ENCODE measurements at places on chromosomes 4 and X.
A peak's percentile ranks its signal among the peaks of the same experiment; 100 is the strongest.

DNA sequence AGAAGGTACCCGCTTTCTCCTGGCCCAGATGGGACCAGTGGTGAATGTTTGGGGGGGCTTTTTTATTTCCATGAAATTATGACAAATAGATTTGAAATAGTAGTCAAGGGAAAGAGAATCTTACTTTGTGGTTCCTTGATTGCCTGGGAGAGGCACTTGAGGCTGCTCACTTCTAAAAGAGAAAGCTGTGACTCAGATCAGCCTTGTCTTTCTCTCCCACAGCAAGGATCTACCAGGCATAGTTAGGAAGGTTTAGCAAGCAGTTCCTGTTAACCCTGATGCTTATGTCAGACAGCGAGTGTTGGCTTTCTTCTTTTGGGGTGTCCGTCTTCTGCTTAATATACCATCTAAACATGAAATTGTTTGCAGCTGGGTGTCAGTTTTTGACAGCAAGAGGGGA lies 114.5 kb downstream of the TSPAN7 start:
- DNase-seq: no peak

DNA sequence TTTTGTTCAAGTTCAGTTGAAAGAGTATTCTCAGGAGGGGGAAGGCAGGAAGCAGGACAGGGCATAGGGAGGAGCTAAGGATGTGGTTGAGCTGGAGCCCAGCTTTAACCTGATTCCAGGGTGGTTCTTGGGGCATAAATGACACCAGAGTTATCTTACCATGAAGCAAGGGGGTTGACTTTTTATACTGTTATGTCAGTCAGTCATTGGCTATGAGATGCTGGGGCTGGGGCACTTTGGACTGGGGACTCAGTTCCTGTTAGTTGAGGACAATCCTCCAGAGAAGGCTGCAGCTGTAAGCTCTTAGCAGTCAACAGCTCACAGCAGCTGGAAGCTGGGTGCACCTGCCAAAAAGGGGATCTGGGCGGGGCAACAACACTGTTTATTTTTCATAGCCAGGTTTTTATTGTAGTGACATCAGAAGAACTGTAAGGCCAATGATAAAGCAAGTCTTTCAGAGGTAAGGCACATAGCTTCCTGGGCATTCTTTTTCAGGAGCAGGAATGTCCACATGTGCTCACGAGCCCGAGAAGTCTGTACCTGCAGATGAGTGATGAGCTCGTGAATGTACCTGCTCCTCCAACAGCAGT lies 78.5 kb downstream of the MID1IP1 start:
- DNase-seq: no peak

DNA sequence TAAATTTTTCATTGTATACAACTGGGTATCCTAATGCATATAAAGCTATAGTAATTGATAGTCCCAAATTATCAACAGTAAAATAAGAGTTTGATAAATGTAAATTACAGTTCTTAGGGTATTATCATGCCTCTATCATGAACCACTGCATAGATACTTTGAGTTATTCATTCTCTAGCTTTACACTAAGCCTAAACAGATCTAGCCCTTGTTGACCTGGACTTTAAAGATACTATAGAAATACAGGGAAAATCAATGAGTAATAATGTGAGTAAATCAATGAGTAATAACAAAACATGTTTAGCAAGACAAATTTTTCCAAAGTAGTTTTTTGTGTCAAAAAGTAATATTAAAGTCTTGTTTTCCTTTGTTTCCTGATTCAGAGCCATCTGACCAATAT lies 228.4 kb downstream of the SCFD2 start:
- DNase-seq: no peak

- peak; percentile 53 for DNase-seq
These were observed 6.2 kb upstream of the STK32B start for GRCh38 chr4:5045097-5045496.

DNA sequence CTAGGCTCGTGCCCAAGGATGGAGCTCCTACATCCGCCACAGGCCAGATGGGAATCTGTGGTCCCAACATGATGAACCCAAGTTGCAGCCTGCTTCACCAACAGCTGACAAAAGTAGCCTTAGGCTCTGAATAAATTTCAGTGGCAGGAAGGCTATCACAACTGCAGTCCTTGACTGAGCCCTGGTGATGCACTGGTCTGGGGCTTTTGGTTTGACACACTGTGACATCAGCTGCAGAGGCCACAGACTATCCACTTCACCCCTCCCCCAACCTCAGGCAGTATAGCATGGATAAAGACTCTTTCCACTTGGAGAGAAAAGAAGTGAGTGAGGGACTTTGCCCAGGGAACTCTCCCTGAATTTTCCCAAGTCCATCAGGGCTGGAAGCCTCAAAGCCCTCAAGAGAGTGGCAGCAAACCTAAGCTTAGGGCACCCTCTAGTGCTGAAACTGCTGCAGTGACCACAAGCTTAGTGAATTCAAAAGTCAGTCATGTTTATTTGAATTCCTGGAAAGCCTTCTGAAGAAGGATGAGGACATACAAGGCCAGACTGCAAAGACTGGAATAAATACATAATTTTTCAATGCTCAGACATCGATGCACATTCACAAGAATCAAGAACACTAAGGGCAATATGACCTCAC lies 135.0 kb upstream of the TENT5D start:
- no peak for DNase-seq
